ENCODE measurements at places on chromosomes 16 and 17. TPM values are rescaled to one million over a fixed set of nuclear protein-coding genes. Genes with fewer than 3 reads are reported as not detected.

DNA sequence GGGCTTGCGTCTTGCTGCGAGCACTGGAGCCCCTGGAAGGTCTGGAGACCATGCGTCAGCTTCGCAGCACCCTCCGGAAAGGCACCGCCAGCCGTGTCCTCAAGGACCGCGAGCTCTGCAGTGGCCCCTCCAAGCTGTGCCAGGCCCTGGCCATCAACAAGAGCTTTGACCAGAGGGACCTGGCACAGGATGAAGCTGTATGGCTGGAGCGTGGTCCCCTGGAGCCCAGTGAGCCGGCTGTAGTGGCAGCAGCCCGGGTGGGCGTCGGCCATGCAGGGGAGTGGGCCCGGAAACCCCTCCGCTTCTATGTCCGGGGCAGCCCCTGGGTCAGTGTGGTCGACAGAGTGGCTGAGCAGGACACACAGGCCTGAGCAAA is 7.4 kb downstream of the MPG start:
- no peak for DNase-seq
- H3K27me3 ChIP-seq: no peaks in the 10 kb centered on the region
- H3K36me3 ChIP-seq: peaks cover 58% of the 10 kb centered on the region
- peak overlapping the region; percentile 81 for H3K27ac ChIP-seq
- H3K4me1 ChIP-seq: peaks cover 23% of the 10 kb centered on the region

DNA sequence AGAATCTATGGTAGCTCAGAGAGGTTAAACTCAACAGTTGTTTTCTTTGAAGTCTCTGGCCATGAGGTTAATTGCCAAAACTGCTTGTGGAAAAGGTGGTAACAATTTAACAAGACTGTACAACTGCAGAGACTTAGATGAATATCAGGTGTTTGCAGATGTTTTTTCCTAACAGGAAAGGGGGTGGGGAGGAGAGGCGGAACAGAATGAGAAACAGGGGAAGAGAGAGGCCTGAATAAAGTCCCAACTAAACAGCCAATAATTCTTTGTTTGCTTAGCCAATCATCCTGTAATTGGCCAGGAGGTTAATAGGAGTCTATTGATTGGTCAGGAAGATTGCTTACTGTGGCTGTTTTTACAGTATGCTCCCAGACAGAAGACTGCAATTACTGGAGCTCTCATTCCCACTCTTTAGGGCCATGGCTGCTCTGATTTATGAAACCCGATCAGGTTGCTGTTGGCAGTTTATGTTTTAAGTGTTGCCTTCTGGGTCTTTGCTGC is 249.7 kb upstream of the TBX2 start:
- no peaks in the 10 kb centered on the region for H3K27me3 ChIP-seq
- DNase-seq: no peak
- H3K36me3 ChIP-seq: no peaks in the 10 kb centered on the region
- peaks cover 10% of the 10 kb centered on the region for H3K4me1 ChIP-seq

DNA sequence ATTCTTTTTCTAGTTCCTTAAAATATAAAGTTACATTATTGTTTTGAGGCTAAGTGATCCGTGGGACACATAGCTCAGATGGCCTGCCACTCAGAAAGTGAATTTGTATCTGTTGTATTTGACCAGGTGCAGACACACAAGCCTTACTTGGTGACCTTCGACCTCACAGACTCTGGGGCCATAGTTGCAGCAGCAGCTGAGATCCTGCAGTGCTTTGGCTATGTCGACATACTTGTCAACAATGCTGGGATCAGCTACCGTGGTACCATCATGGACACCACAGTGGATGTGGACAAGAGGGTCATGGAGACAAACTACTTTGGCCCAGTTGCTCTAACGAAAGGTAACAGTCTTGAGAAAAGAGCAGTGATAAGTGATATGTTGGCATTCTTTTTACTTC is 30.5 kb downstream of the TMEM11 start:
- no peaks in the 10 kb centered on the region for H3K27me3 ChIP-seq
- H3K27ac ChIP-seq: no peak overlapping the region
- no peak for DNase-seq
- H3K4me3 ChIP-seq: no peak overlapping the region
- no peaks in the 10 kb centered on the region for H3K36me3 ChIP-seq

The MTSS2 gene
- total RNA-seq: 105 TPM

GRCh38 chr17:76397687-76398522 is 13.5 kb downstream of the SPHK1 start:
- no peak overlapping the region for H3K27ac ChIP-seq
- H3K27me3 ChIP-seq: no peaks in the 10 kb centered on the region
- no peak overlapping the region for H3K4me3 ChIP-seq

DNA sequence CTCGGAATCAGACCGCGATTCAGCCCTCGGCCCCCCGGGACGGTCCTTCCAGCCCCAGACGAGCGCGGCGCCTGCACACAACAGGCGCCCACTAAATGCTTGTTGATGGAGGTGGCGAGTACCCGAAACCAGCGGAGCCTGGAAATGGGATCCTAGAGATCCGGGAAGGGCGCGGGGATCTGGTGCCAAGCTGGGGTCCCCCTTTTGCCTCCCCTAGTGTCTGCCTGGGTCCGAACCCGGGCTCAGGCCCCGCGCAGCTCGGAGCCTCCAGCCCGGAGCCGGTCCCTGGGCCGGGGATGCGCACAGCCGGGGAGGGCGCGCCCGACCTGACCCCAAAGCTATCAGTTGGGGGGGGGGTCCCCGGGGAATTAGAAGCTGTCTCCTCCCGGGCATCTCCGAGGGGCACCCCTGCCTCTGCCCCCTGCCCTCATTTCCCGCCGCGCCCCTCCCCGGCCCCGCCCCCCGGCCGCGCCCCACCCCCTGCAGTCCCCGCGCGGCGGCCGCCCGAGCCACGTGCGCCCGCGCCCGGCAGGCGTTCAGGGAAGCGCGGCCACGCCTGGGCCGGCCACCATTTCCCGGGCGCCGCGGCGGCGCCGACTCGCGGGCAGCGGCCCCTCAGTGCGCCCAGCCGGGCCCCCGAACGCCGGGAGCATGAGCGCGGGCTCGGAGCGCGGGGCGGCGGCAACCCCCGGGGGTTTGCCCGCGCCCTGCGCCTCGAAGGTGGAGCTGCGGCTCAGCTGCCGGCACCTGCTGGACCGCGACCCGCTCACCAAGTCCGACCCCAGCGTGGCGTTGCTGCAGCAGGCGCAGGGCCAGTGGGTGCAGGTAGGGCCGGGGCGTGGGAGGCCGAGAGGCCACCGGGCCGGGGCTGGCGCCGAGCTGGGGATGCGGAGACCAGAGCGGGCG is at the start of gene CPNE7:
CPNE7 (plus strand) TSS at position 512 of the 906 bp plus-strand sequence; CDS start at position 652, 140 bp downstream.
- H3K27ac ChIP-seq: no peak within 1 kb of the TSS
- H3K36me3 ChIP-seq: no peaks in the 10 kb centered on the region
- peak within 1 kb of the TSS; percentile 36 for H3K4me3 ChIP-seq
- peaks cover 59% of the 10 kb centered on the region for H3K27me3 ChIP-seq

Data from heart right ventricle (tissue), 16 donors.